ENCODE measurements at places on chromosomes 5 and 9.
A peak's percentile ranks its signal among the peaks of the same experiment; 100 is the strongest.

DNA sequence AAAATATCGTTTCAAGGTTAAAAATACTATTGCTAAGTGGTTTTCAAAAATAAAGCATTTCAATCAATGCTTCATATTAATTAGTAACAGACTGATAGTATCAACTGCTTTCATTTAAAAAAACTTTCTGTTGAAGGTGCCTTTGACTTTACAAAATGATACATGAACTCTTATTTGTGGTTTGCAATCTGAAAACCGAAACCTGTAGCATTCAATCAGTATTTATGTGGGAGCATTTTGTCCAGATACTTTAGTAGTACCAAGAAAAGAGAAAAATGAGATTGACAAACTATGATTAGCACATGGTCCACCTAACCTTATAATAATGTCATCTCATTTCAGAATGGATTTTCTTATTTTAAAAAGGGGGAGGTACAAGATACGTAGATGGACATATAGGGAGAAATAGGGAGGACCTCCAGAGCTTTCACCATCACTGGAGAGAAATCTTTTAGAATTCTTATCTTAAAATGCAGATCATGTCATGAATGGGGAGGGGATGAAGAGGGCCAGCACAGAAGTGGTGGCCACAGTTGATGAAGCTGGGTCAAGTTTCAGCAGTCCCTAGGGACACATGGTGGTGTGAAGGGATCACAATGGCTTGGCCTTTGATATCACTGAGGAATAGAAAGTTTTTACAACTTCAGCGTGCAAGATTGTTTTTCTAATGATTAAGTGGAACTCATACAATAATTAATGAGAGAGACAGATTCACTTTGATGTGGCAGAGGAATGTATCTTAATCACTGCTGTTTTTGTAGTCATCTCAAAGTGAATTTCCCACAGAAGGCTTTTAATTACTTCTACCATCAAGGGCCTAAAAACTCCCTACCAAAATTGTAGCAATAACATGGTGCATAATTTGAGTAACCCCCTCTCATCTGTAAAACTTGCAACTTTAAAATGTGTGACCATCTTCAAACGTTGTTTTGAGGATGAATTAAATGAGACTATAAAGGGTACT, 322.3 kb upstream of the EDIL3 start:
- DNase-seq: no peak

GRCh38 chr5:128782446-128782845, 182.8 kb upstream of the SLC27A6 start:
- DNase-seq: peak; percentile 37

GRCh38 chr5:157571357-157571827, 4.2 kb downstream of the ADAM19 start:
- DNase-seq: no peak

DNA sequence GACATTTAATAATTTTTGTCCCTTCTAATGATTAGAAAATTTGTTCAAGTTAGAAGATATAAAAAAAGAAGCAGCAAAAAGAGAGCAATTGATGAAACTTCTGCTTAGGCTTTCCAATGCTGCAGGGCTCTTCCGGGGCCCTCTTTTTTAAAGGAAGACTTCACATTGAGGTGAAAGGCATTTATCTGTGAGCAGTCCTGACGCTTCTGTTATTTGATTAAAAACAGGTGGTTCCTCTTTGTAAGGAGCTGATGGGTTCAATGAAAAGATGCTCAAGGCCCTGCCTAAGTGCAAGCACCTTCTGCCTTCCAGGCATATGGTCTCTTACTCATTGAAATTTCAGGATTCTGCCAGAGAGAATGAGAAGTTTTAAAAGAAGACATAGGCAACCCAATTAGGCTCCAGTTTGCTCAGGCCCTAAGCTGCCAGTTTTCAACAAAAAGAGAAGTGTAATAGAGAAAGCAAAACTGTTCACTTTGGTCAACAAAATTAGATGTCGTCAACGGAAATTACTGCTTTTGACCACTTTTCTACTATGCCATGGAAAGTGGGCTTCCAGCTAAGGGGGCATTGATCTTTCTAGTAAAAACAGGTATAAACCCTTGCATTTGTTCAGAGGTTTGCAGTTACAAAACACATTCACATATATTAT, 100.2 kb downstream of the INSYN2B start:
- DNase-seq: no peak

DNA sequence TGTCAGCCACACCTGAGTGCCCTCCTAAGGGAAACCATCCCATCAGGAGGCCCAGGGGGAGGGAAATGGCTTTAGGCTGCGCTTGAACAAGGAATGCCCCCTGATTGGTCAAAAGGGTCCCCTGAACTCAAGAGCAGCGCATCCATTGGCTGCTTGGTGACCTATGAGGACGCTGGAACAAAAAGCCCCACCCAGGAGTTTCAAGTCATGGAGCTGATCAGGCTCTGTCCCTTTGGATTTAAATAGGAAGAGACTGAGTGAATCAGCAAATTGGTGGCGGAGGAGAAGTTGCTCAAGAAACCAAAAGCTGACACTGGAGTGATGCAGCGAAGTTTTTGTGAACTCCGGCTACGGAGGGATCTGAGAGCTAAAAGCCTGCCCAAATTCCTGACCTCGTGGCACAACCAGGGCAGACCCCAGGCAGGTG, 66.7 kb downstream of the SMIM23 start:
- DNase-seq: no peak

DNA sequence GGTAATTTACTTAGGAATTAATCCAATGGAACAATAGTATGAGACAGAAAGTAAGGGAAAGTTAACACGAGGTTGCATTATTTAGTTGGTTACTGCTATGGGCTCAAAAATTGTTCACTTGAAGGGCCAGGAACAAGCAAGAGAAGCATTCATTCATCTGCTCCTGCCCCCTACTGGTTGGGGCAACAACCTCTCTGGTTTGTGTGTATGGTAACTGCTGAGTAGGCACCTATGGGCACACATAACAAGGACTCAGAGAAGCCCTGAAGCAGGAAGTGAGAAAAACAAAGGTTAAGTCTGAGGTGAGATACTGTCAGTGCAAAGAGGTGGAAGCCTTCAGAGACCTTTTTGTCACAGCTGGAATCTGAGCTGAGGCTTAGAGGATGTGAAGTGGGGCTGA, 34.4 kb upstream of the RANBP6 start:
- DNase-seq: no peak

DNA sequence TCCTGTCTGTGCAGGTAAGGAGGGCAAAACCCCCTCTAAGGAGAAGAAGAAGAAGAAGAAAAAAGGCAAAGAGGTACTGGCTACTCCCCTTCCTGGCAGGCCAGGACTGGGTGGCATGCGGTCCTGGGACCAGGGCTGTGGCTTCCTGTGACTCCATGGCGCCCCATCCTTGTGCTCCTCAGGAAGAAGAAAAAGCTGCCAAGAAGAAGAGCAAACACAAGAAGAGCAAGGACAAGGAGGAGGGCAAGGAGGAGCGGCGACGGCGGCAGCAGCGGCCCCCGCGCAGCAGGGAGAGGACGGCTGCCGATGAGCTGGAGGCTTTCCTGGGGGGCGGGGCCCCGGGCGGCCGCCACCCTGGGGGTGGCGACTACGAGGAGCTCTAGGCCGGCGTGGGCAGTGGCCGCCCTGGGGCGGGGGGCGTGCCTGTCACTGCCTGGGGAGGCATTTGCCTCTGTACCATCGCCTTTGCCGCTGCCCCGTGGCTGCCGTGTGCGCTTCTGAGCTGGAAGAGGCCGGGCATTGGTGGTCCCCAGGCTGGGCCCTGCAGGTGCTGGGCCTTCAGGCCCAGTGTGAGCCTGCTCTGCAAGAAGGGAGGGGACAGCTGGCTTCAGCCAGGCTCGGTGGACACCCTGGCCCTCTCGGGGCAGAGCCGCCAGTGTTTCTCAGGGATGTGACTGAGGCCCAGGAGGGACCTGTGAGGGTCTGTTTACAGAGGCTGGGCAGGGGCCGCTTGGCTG, 2.0 kb upstream of the AJM1 start:
- DNase-seq: no peak

GRCh38 chr5:2995035-2995434, 243.6 kb upstream of the IRX2 start:
- no peak for DNase-seq

DNA sequence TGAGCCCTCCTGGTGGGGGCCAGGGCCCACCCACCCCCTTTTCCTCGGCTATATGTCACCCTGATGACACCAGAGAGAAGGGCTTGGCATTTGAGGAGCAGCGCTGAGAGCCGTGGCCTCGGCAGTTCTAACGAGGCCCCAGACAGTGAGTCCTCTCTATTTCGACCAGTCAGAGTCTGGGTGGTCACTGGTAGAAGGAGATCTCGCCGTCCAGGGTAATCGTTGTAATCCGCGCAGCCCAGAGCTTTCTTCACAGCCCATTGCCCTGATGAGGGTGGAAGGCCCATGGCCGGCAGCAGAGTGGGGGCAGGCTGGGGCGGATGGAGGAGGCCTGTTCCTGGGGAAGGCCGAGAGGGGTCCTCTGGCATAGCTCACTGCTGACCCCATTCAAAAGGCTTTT, 70.2 kb downstream of the PSMB7 start:
- no peak for DNase-seq

DNA sequence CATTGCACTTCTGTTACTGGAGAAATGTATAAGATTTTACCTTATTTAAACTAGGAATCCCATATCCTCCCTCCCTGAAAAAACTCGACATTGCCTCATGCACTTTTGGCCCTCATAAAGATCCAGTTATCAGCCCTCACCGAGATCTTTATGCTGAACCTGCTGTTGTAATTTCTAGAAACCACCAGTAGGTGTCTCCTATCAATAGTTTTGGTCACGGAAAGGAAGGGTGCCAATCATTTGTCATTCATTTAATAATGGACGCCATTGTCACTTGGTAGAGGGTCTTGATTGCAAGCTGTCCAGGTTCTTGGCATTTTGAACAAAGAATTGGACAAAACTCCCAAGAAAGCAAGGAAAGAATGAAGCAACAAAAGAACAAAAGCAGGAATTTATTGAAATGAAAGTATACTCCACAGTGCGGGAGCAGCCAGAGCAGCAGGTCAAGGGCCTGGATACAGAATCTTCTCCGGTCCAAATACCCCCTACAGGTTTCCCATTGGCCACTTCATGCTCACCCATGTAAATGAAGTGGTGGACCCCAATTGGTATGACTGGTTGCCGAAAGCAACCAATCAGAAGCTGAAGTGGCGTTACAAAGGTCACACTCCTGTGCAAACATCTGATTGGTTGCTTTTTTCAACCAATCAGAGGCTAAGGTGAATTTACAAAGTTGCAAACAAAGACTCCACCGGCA, 524.3 kb downstream of the PSAT1 start:
- no peak for DNase-seq

- no peak for DNase-seq
Measured at GRCh38 chr5:124895236-124895635, 148.8 kb upstream of the ZNF608 start.

GRCh38 chr5:167332309-167332708, 959.1 kb upstream of the WWC1 start:
- no peak for DNase-seq

DNA sequence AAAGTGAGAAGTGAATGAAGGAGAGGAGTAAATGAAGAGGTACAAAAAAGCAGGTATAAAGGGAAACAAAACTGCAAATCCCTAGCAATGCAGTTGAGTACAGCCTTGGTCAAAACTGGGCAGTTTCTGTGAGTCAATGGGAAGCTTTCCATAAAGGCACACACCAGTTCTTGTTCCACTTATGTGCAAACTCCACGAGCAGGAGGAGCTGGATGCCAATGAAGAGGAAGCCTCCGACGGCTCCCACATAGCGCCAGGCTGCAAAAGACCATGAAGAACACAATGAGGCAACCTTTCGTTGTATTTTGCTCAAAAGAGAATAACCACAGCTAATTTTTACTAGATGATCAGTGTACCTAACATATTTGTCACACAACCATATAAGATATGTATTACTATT, 81.1 kb downstream of the SERINC5 start:
- DNase-seq: no peak

DNA sequence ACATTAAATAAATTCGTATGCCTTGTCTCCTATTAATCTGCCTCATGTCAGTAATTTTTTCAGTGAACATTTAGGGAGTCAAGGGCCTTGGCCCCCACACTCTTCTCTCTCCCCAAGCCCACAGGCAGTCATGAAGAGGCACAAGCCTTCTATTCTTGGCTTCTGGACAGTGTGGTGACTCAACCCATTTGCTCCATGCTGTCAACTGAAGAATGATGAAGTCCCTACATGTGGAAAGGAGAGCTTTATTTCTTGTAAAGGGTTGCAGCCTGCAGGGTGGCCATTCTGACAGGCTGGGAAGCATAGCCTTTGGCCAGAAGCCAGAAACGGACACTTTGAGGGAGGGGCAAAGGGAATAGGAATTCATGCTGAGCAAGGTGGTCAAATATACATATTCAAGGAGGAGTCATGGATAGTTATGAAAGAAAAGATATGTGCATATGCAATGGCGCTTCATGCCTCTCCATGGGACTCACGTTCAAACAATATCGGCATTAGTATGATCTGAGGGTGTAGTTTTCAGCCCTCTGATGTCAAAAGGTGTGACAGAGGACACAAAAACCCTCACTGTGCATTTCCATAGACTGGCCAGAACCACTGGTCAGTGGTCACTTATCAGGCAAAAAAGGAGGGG, 31.3 kb downstream of the ANKRA2 start:
- DNase-seq: no peak

- no peak for DNase-seq
Measured at GRCh38 chr5:133370036-133370831, 242.1 kb downstream of the FSTL4 start.

DNA sequence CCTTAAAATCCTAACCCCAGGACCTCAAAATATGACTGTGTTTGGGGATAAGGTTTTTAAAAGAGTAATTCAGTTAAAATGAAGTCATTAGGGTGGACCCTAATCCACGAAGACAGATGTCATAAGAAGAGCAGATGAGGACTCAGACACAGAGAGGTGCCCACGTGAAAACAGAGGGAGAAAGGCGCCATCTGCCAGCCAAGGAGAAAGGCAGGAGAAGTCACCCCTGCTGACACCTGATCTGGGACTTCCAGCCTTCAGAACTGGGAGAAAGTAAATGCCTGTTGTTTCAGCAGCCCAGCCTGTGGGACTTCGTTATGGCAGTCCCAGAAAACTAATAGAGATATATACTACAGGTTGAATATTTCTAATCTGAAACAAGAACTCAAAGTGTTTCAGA, 67.4 kb downstream of the ROR2 start:
- no peak for DNase-seq

DNA sequence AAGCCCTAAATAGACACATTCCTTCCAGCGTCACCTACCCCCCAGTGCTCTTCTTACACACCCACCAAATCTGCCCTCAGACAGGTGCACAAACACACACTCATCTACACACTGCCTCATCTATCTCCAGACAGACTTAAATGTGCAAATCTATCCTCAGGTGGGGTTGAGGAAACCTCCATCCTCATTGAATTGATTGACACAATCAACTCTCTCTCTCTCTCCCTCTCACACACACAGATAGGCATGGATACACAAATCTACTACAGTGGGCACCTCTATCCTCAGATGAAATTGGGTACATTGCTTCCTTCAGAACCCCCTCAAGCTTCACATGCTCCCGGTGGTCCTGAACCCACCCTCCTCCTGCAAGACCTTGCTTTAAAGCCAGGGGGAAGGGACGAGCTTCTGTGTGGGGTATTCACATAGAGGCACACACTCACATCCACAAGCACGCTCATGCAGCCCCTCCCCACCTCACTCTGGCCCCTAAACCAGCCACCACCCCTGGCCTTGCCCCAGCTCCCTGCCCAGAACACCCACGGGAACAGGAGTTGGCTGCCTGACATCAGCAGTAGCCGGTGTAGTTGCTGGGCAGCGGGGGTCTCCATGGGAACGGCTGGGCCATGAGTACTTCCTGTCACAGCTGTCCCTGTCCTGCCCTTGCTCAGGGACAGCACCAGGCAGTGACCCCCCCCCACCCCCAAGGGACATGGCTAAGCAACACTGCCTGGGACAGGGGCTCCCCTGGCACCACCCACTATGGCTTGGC, 22.8 kb downstream of the PCDH1 start:
- no peak for DNase-seq

GRCh38 chr5:109558364-109558763, 131.4 kb upstream of the MAN2A1 start:
- DNase-seq: no peak

All from fibroblast of skin of left biceps (primary cell).